ENCODE measurements at places on chromosomes 5 and 9. TPM values are rescaled to one million over a fixed set of nuclear protein-coding genes. Genes with fewer than 3 reads are reported as not detected.
A peak's percentile ranks its signal among the peaks of the same experiment; 100 is the strongest.

DNA sequence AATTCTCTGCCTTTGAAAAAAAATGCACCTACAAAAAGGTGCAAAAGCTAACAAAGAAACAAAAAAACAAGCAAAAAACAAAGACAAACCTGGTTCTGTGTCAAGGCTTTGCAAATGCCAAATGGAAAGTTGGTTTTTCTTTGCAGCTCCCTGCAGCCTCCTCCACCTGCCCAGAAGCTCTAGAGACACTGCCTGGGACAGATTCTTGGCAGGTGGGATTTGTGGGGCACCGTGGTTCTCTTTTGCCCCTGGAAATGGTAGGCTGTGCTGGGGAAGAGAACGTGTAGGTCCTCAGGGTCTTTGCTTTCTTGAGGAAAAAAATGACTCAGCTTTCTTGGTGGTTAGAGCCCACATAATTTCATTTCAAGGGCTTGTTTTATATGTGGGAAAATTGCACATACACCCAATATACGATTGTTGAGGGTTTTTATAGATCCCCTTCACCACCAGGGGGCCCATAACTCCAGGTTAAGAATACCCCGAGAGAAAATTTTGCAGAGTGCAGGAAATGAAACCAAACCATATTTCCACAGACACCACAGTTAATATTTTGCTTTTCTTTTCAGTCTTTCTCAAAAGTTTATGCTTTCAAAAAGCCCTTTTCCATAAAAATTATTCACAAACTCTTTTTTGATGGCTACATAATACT is 58.7 kb downstream of the NXNL2 start:
- DNase-seq: peak; percentile 62

Gene KCNV2
- not detected for total RNA-seq

DNA sequence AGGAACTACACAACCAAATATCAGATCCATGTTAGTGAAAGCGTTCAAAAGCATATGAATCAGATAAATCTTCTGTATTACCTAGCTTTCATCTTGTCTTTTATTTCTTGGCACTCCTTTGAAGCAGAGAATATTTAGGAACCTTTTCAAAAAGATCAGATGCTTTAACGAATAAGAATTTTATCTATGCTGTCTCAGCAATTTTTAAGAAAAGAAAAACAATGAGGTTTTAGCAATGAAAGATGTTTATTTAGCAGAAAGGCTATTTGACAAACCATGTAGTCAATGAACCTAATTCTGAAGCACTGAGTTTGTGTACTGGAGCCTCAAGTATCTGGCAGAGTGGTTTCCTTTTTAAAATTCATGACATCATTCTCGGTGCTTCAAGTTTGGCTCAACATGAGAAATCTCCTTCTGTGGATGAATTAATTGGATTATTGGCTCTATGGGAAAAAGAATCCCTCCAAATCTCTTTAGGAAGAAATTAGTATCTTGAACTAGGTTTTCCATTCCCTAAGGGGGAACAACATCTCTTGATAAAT is 534.7 kb downstream of the CAAP1 start:
- DNase-seq: no peak

GRCh38 chr9:70133253-70134208 is 89.9 kb downstream of the MAMDC2 start:
- no peak for DNase-seq

GRCh38 chr5:24381861-24382489 is 262.8 kb downstream of the CDH10 start:
- DNase-seq: no peak

- no peak for DNase-seq
Observed at GRCh38 chr5:74442466-74442865, 198.1 kb downstream of the ENC1 start.

- DNase-seq: peak; percentile 56
Observed at GRCh38 chr5:127647361-127647958, 1.4 kb upstream of the CTXN3 start.

- no peak for DNase-seq
Observed at GRCh38 chr5:84259283-84260045, 125.2 kb downstream of the EDIL3 start.

DNA sequence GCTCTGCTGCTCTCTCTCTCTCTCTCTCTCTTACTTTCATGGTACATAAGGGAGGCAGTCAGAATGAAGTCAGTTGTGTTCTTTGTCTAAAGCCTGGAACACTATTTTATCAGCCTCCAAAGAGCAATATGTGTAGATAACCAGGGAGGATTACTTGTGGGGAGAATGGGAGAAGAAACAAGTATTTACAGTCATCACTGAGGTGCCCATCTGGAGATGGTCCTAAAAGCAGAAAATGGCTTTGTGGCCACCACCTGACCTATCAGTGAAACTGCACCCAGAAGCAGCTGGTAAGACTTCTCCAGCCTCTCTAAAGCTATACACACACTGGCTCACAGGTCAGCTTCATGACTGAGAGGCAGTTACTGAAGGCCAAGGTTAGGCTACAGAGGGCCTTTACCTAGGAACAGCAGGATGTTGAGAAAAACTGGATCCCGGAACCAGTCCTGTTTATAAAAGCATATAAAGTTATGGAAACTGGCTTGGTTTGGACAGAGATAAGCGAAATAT is 75.1 kb downstream of the MRPS27 start:
- peak; percentile 46 for DNase-seq

DNA sequence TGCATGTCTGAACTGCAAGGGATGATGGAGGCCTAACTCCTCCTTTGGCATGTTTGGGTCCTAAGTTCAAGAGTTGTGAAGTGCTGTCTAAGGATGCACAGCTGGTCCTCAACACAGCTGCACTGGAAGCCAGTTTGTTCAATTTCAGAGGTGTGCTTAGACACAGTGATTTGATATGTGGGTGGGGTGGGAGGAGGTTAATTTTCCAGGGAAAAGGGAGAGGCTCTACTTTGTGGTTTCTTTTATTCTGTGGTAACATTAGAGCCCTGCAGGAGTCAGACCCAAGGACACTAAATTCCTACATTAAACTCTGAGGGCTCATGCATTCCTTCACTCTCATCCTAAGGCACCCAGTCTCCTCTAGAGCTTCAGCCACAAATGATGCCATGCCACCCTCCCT is 188.4 kb upstream of the MAST4 start:
- DNase-seq: no peak

- DNase-seq: peak; percentile 56
Observed at GRCh38 chr9:89022902-89023301, 31.6 kb downstream of the S1PR3 start.

Gene LIFR
- 10.1 TPM for total RNA-seq

DNA sequence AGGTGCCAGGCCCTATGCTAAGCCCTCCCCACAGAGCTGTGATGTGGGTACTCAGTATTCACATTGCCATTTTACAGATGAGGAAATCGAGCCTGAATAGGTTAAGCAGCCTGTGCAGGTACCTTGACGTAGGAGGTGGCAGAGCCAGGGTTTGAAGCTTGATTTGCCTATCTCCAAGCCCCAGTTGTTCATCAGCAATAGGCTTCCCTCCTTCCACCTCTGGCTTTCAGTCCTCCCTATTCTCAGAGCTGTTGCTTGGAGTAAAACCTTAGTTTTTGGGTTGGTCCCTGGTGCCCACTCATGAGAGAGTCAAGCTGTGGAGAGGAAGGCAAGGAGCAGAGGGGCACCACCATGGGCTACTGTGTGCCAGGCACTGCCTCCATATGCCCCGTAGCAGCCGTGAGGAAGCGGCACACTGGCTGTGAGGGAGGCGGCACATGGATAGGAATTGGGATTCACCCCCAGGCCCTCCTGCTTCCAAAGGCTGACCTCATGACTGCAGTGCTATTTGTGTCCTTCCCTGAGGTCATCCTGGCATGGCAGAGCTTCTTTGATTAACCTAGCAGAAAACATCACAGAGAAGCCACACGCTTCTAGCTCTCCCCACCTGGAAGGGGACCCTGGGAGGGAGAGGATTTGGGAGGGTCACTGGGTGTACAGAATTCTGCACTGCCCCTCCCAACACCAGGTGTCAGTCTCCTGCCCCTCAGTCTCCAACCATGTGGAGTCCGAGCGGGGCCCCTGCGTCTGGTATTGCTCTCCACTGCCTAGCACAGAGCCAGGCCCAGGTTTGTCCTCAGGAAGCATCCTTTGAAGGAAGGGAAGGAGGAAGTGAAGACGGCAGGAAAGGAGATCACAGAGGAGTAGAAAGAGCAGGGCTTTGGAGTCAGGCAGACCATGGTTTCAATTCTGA is 109.8 kb downstream of the RGS3 start:
- no peak for DNase-seq

Gene MARCOL
- total RNA-seq: not detected

GRCh38 chr5:157197086-157197485 is 16.4 kb downstream of the ITK start:
- DNase-seq: no peak

DNA sequence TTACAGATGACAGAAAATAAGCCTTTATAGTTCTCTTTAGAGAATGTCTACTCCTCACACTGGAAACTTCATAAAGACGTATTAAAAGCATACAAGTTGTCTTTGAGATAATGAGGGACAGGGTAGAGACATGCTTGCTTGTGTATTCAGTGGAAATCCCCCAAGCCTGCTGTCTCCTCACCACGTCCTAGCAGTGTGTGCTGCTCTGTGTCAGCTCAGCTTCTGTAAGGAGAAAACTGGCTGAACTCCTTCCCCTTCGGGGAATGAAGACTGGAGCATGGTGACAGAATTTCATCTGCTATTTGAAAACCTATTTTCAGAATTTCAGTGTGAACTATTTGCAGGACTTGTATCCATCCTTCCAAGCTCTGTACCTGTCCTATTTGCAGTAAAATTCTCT is 9.4 kb downstream of the OR2V2 start:
- no peak for DNase-seq

DNA sequence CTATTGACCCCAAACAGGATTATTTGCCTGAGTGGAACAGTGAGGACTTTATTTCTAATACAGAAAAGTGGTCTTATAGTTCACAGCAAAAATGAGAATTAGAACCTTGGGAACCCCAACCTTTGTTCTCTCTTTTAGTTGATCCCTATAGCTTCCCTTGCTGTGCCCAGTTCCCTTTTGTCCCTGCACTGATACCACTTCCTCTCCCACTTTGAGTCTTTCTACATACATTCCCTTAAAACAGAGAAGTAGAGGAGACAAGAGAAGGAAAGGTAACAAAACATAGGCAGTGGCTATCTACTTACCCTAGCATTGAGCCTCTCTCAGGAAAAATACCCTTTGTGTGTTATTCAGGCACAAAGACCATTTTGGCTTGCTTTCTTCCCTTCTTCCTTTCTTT is 246.4 kb downstream of the FAM114A2 start:
- no peak for DNase-seq

- DNase-seq: no peak
Observed at GRCh38 chr9:80233102-80233843, 661.5 kb downstream of the TLE4 start.

DNA sequence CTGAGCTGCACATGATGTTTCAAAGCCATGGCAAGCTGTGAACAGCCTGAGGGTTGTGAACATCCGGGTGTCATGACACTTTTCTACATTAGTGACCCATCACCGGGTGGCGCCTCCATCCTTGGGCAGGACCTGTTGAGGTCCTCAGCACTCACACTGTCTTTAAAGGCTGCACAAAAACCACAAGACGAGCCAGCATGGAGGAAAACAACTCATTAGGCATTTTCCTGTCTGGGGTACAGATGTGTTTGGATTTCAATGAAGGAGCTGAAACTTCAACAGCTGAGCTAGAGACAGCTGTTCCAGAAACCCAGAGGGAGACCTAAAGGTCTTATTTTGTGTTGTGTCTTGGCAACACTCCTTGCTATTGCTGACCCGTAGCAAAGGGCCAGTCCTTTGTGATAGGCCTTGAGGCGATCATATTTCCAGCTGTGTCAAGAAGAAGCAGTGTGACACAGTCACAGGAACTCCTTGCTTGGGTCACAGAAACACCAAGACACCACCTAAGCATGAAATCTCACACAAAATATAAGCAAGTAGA is 151.8 kb upstream of the VLDLR start:
- peak; percentile 58 for DNase-seq

GRCh38 chr5:93325946-93326345 is 255.1 kb downstream of the NR2F1-AS1 start:
- no peak for DNase-seq

- DNase-seq: no peak
Observed at GRCh38 chr5:179008667-179009066, 13.5 kb upstream of the GRM6 start.

DNA sequence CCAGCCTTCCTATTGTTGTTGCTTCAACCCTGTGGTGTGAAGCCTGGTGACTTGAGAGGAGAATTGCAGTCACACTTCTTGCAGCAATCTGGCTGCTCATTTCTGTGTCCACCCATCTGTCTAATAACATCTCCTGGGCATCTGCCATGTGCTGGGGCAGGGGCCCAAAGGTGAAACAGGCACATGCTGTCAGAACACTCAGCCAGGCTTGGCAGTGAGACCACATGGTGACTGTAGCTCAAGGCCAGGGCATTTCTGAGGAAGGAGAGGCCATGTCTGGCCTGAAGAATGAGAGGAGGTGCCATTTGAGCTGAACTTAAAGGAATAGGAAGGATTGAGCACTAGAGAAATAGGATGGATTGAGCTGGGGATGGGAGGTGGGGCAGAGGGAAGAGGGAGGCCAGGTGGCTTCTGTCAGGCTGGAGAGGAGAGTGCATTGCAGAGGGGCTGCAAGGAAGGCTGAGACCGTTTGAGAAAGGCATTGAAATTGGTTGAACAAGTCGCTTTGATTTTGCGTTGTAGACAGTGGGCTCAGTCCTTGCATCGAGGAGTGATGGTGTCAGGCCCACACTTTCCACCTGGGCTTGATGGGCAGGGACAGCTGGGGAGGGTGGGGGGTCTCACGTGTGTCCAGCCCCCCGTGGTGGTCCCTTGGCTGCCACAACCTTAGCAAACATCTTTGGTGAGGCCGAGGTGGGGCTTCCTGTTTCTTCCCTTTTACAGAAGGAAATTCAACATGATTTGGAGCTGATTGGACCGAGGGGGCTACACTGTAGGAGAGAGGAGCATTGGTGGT is 222.4 kb downstream of the CACNA1B start:
- no peak for DNase-seq

Gene SLC36A2
- not detected for total RNA-seq

Gene OR1J2
- not detected for total RNA-seq

Gene DIRAS2
- 0.57 TPM for total RNA-seq

GRCh38 chr5:159341145-159341544 is 10.9 kb upstream of the IL12B start:
- no peak for DNase-seq

GRCh38 chr5:161847941-161848391 is at the start of gene GABRA1:
TSS of gene GABRA1 (plus strand) at chr5:161848120. CDS start at chr5:161850811, 2,691 bp downstream.
- peak; percentile 2 for DNase-seq

GRCh38 chr9:109002141-109002540 is 11.2 kb downstream of the CTNNAL1 start:
- DNase-seq: no peak

- DNase-seq: no peak
Observed at GRCh38 chr5:89942171-89942570, 467.4 kb downstream of the CETN3 start.

DNA sequence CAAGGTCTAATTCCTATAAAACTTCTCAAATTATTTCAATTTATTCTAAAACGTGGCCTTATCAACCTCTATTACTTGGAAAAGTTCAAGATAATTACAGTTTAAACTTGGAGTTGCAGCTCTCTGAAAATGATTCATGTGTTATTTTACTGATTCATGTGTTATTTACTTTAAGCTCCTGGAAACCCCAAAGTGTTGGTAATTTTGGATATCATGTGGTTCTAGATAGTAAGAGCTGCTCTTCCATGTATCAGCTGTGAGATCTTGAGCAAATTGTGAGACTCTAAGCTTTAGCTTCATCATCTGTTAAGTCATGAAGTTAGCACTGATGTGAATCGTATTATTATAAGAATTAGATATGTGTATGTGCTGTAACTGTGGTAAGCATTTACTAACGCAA is 749.2 kb downstream of the TLE4 start:
- peak; percentile 4 for DNase-seq

- DNase-seq: no peak
Observed at GRCh38 chr9:5593904-5594303, 35.0 kb upstream of the RIC1 start.

Gene TERT
- total RNA-seq: 3.9 TPM

- DNase-seq: no peak
Observed at GRCh38 chr9:130952065-130952762, 13.2 kb upstream of the FIBCD1 start.

Data from Daoy (cell line).